ENCODE measurements at places on chromosomes 2 and 18.

DNA sequence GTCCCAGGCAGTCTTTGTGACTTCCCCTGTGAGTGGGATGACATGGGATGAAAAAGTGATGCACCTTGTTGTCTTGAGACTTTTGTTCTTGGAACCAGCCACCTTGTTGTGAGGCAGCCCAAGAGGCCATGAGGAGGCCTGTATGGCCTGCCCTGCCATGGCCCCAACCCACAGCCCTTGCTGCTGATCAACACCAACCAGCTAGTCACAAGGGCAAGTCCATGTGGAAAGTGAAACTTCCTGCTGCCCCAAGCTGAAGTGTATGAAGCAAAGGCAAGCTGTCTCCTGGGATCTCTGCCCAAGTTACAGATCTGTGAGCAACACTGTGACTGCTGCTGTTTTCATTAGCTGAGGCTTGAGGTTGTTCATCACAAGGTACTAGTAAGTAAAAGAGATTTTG lies 21.6 kb downstream of the TMEM18 start:
- no peak for DNase-seq

DNA sequence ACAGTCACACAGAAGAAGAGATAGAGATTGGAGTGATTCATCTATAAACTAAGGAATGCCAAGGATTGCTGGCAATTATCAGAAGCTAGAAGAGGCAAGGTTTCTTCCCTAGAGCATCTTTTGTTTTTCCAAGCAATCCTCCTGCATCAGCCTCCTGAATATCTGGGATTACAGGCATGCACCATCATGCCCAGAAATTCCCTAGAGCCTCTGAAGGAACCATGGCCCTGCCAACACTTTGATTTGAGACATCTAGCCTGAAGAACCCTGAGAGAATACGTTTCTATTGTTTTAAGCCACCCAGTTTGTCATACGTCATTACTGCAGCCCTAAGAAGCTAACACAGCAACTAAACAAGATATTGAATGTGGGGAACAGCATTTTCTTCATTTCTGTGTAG lies 525.0 kb downstream of the ERBB4 start:
- DNase-seq: no peak

- no peak for DNase-seq
Observed at GRCh38 chr18:6482198-6482977, 67.7 kb upstream of the L3MBTL4 start.

GRCh38 chr2:121884078-121884477 lies 128.6 kb downstream of the TSN start:
- no peak for DNase-seq

DNA sequence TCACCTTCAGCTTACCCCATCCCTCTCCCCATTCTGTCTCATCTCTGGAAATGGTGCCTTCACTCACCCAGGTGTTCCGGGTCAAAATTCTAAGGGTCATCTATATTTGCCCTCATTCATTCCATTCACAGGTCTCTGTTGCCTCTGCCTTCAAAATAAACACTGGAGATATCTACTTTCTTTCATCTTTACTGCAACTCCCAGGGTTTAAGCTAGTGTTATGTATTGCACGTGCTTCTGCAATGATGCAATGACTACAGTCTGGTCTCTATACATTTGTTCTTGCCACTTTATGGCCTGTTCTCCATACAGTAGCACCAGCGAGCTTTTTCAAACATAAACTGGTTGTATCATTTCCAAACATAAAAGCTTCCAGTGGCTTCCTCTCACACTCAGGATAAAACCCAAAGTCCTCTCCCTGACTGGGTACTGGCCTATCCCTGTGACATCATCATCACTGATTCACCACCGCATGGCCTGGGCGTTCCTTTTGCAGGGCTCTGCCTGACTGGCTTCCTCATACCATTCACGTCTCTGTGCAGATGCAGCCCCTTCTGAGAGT lies 14.3 kb downstream of the DSG2 start:
- no peak for DNase-seq

DNA sequence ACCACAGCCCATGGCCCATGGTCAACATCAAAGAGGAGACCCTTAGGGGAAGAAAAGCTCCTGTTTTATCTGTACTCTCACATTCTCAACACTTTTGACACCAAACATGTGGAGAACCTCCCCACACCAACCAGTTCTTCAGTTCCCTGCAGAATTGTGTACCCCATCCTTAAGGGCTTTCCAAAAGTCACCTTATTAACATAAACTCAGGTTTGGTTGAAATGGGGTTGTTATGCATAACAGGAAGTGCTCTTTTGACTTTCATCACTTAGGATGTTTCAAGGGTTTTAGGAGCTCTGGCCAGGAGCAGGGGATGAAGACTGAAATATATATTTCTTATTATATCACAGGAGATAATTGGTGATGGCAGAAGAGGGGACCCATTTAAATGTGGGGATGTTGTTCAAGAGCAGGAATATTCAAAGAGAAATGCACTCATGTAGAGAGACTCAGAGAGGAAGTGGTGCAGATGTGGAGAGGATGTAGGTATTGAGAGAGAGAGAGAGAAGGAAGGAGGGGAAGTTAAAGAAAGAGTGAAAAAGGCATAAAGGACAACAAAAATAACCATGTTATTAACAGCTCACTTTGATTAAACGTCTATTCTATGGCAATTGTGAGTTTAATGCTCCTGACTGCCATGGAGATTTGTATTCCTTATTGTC lies 35.2 kb downstream of the SP140L start:
- no peak for DNase-seq

GRCh38 chr2:234421-234820 lies 29.4 kb downstream of the SH3YL1 start:
- DNase-seq: no peak

DNA sequence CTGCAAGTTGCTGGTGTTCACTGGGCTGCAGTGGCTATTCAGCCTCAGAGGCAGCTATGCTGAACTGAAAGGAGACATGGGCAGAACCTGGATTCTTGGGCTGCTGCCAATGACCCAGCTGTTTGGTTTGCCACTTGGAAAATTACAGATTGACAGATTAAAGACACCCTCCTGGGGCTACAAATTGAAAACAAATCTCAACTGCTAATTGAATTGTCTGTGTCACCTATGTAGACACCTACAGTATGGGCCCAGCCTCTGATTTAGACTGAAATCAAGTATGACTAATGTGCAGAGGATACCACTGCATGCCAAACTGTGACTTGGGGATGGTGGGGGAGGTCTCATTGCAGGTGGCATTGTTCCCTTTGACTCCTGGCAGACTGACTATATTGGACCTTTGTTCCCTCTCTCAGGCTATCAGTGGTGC lies 42.8 kb downstream of the ITSN2 start:
- no peak for DNase-seq

GRCh38 chr18:73829146-73829545 lies 318.5 kb downstream of the FBXO15 start:
- DNase-seq: no peak

DNA sequence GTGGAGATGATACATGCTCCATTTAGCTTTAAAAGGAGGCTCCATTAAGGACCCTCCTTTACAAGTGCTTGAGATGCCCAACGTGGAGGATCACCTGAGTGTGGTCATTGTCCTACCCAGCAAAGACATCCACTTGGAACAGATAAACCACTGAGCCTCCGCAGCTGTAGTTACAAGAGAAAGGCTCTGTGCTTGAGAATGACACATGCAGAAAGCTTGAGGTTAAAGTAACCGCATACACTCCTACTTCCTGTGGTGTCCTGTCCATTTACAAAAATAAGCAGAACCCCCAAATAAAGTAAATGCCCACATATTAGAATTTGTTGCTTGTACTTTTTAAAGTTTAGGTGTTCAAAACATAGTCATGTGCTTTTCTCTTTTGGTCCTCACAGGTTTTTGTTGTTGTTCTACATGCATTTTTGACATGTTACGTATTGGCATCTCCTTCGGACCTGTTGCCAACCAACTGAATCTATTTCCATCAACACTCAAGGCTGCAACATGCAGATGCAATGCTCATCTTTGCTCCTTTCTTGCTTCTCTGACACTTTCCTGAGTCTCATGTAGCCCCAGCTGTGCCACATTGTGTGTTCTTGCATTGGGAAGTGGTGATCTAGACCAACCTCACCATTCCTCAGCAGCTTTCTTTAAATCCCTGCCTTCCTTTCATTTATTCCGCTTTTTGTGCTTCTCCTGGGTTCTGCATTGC lies 56.0 kb downstream of the SERPINB7 start:
- no peak for DNase-seq

DNA sequence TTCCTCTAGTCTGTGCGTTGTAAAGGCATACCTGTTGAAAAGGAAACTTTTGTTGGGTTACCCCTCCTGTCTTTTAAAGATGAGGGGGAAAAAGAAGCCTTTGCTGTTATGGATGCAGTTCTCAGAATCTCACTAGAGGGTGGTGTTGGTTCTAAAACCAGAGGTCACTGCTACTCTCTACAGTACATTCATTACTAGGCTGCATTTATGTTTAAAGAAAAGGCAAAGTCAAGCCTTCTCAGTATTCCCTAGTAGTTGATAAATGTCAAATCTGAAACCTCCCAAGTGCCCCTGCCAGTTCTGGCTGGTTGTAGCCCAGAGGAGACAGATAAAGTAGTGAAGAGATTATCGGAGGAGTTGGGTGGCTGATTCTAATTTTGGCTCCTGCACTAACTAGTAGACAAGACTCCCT lies 1.4 kb upstream of the PLCL1 start:
- no peak for DNase-seq

DNA sequence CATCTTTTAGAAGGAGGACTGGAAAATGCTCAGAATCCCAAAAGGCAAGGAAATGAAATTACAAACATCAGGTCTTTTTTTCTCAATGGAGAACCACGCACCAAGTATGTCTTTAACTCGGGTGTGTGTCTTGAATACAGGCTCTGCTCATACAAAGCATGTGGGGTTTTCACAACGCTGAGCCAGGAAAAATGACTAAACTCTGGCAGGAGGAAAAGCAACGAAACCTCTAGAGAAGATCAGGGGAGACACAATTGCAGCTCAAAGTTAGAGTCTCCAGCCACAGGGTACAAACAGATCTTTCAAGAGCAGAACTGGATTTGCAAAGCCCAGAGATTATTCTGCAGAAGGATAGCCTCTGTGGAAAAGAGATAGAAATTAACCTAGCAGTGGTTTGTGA lies 42.8 kb upstream of the TPO start:
- no peak for DNase-seq

DNA sequence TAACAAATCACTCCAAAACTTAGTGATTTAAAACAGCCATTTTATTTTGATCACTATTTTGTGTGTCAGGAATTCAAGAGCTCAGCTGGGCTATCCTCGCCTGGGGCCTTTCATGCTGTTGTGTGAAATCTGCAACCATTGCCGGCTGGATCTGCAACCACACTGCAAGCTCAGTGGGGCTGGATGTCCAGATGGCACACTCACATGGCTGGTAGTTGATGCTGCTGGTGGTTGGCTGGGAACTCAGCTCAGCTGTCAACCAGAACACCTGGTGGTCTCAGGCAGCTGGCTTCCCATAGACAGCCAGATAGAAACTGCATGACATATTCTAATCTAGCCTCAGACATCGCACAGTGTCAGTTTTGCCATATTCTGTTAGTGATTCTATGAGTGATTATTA lies 30.6 kb upstream of the AP1S3 start:
- DNase-seq: no peak

DNA sequence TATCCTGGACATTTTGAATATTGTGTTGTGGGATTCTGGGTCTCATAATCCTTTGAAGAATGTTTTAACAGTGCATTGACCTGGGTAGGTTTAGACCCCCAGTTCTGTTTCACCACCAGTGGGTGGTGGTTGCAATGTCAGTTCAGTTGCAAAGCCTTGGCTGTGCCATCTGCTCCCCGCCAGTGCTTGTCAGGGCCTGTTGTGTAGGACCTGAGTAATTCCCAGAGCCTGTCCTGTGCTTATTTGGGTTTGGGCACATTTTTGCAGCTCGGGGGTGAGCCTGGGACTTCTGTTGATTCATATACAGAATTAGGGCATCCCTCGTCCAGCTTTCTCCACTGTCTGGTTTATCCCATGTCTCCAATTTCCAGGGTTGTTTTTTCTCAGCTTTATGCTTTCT lies 24.8 kb downstream of the ATP9B start:
- DNase-seq: no peak

DNA sequence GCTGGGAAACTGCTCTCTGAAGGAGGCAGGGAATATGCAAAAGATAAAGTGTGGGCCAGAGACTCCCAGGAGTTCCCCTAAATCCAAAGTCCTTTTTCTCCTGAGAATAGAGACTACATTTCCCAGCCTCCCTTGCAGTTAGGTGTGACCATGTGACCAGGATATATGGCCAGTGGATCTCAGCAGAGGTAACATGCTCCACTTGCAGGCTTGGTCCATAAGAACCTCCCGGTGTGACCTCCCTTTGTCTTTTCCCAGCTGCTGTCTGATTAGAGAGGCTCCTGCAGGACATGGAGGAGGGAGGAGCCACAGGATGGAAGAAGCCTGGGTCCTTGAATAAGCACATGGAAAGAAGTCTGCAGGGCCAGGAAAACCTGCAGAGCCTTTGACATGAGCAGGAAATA lies 76.2 kb downstream of the TGFA start:
- DNase-seq: no peak

DNA sequence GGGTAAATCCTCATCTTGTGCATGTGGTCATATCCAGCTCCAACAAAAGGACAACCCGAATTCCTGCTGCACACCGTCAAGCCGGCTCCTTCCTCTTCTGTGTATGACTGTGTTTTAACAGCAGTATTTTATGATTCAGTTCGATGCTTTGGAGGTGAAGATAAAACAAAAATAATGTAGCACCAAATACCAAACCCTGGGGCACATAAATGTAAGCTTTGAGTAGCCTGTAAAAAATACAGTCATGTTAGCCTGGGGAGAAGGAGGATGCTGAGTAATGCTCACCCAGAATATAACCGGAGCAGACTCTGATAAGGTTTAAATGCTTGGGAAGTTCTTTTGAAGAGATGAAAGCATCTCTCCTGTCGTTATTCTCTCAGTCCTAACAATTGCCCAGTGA lies 225.0 kb downstream of the SUCLG1 start:
- no peak for DNase-seq

GRCh38 chr2:6948677-6949351 lies 31.6 kb downstream of the RNF144A start:
- DNase-seq: no peak

DNA sequence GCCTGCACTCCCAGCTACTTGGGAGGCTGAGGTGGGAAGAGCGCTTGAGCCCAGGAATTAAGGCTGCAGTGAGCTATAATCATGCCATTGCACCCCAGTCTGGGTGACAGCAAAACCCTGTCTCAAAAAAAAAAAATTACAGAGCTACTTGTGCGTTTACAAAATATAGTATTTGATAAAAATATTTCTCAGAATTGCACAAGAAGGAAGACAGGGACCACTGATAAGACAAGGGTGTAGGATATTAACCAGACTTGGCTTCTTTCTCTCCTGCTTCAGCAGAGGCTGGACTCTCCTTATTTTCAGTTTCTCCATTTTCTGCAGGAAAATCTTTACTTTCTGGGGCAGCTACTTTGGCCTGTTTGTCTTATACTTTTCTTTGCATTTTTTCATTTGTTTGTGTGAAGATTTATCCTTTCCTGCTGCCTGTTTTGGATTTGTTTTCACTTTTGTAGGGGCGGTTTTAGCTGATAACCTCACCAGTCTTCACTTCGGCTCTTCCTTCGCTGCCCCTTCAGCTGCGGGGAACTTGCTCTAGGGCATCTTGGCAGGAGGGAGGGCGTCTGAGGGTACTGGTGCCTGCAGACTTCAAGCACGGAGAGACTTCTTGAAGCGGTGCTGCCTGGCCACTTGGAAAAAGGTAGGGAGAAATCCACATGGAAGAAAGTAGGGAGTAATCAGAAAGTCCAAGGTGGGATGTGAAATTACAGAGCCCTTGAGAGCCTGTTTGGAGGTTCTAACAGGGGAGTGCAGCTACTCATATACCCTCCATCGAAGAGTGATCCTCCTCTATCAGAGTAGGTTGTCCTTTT lies 14.9 kb upstream of the ZDBF2 start:
- DNase-seq: no peak

- DNase-seq: no peak
Observed at GRCh38 chr18:49677762-49678413, 116.0 kb downstream of the LIPG start.
